ENCODE measurements at places on chromosomes 7 and 10.
A peak's percentile ranks its signal among the peaks of the same experiment; 100 is the strongest.

DNA sequence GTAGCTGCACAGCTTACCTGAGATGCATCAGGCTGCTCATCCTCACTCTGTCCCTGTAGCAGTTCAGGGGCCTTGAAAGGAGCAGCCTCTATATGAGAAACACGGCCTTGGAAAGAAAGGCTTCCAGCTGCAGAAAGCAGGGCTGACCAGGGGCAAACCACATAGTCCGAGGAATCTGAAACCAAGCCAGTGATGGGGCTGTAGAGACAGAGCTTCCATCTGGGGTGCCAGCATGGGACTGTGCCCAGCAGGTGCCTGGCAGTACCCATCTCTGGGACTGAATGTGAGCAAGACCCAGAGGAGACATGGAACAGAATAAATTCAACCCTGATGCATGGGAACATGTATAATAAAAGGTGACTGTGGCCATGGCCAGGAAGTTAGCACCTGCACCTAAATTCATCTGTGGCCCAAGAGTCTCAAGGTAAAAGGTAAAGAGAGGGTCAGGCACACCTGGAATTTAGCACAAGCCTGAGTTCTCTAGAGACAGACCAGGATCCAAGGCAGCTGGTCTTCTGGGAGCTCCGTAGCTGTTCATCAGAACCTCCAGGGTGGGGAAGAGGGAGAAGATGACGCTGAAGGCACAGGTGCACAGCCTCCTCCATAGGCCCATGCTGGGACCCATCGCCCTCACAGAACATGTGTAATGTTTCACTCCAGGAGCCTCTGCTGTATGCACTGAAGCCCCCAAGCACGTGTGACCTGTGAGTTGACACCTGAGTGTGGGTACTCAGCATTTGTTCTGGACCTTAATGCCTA lies 25.3 kb downstream of the FRMPD2 start:
- no peak for DNase-seq

GRCh38 chr10:12140038-12140437 lies 10.6 kb downstream of the SEC61A2 start:
- DNase-seq, result no peak

DNA sequence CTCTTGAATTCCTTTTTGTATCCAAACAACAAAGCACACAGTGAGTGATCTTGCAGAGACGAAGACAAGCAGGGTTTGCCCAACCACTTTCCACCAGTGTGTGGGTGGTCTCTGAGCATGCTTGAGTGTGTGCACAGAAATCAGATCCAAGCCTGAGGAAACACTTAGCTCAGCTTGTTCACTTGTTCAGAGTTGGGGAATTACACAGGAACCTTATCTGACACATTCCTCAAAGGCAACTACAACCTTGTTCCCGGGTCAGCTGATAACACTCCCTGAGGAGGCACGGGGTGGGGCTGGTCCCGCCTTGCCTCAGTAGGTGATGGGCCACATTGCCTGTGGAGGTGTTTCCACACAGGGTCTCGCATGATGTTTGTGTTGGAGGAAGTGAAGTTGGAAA lies 216.9 kb downstream of the DYNC1I1 start:
- no peak for DNase-seq

GRCh38 chr10:29648983-29649268 lies 14.2 kb upstream of the SVIL start:
- DNase-seq, result peak; percentile 59

- DNase-seq, result no peak
Observed at GRCh38 chr10:95566136-95566535, 5.0 kb upstream of the SORBS1 start.

- no peak for DNase-seq
Observed at GRCh38 chr7:67913604-67914003, 917.0 kb downstream of the TYW1 start.

DNA sequence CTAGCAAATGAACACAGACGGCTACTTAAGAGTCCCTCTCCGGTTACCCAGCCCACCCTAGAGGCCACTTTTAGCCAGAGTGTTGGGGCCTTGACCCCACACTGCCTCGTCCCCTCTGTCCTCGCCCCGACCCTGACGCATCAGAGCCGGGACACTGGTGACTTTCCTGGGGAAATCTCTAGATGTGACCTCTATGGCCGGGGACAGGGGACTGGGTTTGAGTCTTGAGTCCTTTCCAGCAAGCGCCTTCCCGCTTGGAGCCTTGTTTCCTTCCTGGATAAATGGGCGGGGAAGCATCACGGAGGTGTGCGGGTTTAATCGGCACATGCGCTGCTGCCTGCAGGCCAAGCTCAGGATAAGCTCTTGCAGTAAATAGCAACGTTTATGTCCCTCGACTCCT lies 40.7 kb downstream of the NPTX2 start:
- DNase-seq, result no peak

GRCh38 chr10:119931871-119932270 lies 39.3 kb downstream of the SEC23IP start:
- no peak for DNase-seq

GRCh38 chr10:84230359-84230758 lies 5.0 kb upstream of the LRIT2 start:
- DNase-seq, result no peak

GRCh38 chr7:117323851-117324711 lies 1.2 kb upstream of the WNT2 start:
- DNase-seq, result peak; percentile 51

GRCh38 chr7:92092210-92092609 lies 42.1 kb downstream of the CYP51A1 start:
- peak; percentile 22 for DNase-seq
